ENCODE measurements at places on chromosomes 1 and 21.

GRCh38 chr1:219988387-219988786 is 57.9 kb downstream of the EPRS1 start:
- no peak for DNase-seq

DNA sequence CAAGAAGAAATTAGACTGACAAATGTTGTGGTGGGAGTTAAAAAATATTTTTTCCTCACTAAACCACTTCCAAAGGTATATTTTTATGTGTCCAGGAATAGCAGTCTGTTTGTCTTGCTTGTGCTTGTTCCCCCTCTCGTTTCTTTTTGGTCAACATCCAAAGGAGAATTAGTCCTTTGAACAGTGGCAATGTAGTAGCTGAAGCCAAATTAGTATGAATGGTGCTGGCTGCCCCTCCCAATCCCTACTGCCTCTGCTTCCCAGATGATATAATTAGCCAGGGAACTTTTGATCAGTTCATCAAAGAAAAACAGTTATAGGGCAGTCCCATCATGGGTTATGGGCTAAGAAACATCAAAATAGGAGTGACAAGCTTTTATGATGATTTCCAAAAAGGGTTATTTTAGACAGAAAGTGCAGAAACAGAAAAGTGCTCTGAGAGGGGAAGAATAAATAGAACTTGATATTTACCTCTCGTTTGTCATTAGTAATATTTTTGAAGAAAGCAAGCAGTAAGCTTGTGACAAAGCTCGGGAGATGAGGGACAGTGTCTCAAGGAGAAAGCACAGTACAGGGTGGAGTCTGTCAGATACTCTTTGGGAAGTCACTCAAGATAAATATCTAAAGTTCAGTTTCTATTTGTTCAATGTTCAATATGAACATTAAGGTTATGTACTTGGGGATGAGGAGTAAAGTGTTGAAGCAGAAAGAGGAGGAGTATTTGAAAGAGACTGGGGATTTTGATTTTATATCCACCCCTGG is 239.1 kb downstream of the HLX start:
- DNase-seq: no peak

GRCh38 chr1:208233978-208234377 is 10.2 kb downstream of the PLXNA2 start:
- DNase-seq: no peak

DNA sequence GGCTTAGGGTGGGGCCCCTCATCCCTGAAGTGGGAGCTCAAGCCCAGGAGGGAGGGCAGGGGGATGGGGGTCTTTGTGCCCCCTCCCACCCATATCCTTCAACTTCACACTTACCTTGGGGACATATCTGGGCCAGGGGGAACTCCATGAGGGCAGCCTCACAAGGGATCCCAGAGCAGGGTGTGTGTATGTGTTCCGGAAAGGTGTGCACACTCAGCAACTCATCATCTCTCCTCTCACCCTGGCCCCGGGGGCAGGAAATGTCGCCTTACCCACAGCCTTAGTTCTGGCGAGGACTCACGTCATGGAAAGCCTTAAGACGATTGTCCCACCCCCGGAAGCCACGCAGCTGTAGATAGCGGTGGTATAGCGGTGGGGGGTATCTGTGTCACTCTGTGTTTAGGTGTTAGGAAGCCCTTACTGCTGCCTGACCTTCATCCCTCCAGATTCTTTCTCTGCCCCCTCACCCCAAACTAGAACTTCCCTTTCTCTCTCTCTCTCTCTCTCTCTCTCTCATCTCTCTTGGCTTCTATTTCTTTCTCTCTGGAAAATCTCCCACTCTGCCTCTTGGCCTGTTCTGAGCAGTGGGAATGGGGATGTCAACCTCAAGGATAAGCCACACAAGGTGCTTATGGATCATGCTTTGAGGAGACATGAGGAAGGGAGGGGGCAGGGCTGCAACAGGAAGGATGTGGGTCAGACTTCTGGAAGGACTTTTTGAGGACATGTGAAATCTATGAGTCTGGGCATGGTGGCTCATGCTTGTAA is at the start of gene SH2D2A:
Gene SH2D2A (minus strand): TSS at position 288 of the 768 bp plus-strand sequence. CDS start 140 bp downstream, at position 148.
- peak; percentile 94 for DNase-seq

DNA sequence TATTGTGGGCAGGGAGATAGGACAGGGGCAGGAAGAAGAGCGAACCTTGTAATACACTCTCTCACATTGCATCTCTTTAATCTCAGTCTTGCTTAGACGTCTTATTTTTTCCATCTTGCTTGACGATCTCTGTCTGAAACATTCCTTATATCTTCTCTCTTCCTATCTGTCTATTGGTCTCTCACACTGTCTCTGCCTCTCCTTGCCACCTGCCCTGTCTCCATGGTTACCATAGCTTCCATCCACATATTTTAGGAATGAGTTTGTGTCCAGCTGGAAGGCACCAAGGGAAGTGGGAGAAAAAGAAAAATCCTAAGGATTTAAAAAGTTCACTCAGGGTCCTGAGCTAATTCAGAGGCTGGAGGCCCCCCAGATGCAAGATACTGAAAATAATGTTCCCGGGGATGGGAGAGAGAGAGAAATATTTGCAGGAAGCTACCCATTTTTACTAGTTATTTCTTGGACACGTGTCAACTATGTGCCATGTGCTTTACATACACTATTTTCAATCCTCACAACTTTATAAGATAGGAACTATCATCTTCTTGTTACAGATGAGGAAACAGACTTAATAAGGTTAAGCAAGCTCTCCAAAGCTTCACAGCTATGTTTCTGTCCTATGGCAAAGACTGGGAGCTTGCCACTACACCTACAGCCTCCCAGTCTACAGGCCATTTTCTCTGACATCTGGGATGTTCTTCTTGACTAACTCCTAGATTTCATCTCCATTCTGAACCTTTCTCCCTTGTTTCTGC is 933 bp downstream of the ANKRD34A start:
- no peak for DNase-seq

GRCh38 chr1:218711884-218712674 is 366.9 kb downstream of the TGFB2 start:
- no peak for DNase-seq

GRCh38 chr1:67997746-67998145 is 52.7 kb downstream of the DIRAS3 start:
- DNase-seq: no peak

GRCh38 chr1:194233069-194233468 is 1046.7 kb upstream of the B3GALT2 start:
- DNase-seq: no peak

GRCh38 chr1:80731241-80731894 is 1069.4 kb upstream of the ADGRL2 start:
- DNase-seq: no peak

DNA sequence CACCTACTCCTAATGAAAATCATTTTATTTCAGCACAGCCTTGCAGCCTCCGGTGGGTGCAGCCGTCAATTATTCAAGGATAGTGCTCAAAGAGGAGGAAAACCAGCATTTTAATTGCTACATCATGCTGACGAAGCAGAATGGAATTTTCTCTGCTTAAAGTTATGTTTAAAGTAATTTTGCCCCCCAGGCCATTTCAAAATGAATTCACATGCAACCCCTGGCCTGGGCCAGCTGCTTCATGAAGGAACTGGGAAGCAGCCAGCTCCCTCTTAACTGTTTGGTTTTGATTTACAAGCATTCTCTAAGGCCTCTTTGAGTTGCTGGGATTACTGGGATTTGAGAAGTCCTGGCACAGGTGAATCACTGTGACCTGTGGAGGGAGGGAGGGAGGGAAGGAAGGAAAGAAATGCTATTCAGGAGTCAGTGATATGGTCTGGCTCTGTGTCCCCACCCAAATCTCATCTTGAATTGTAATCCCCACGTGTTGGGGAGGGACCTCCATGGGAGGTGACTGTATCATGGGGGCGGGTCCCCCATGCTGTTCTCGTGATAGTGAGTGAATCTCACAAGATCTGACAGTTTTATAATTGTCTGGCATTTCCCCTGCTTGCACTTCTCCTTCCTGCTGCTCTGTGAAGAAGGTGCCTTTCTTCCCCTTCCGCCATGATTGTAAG is 66.0 kb downstream of the PGBD5 start:
- DNase-seq: no peak

DNA sequence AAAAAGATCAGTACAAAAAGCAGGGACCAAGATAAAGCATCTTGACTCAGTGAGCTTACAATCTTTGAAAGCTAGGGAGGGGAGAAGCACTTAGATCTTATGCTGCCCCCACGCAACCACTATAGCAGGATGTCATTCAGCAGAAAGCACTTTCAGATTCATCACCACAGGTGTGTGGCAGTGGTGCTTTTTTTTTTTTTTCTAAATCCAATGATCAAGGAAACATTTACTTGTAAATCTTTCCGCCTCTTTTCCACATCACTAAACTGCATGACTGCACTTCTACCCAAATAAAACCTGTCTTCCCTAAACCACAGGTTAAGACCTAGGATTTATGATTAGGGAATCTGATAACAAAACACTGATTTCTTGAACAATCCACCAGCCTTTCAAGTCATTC is 154.8 kb downstream of the SLC45A1 start:
- peak; percentile 42 for DNase-seq

GRCh38 chr1:168907053-168907452 is 178.0 kb upstream of the DPT start:
- DNase-seq: no peak

- DNase-seq: no peak
These were observed 55.2 kb downstream of the CD247 start for GRCh38 chr1:167463080-167463479.

- DNase-seq: no peak
These were observed 3.0 kb downstream of the ARHGAP30 start for GRCh38 chr1:161066694-161067093.

- no peak for DNase-seq
These were observed 2.6 kb upstream of the TMCO4 start for GRCh38 chr1:19802269-19802668.

- no peak for DNase-seq
These were observed 20.3 kb upstream of the CCN1 start for GRCh38 chr1:85560305-85560704.

DNA sequence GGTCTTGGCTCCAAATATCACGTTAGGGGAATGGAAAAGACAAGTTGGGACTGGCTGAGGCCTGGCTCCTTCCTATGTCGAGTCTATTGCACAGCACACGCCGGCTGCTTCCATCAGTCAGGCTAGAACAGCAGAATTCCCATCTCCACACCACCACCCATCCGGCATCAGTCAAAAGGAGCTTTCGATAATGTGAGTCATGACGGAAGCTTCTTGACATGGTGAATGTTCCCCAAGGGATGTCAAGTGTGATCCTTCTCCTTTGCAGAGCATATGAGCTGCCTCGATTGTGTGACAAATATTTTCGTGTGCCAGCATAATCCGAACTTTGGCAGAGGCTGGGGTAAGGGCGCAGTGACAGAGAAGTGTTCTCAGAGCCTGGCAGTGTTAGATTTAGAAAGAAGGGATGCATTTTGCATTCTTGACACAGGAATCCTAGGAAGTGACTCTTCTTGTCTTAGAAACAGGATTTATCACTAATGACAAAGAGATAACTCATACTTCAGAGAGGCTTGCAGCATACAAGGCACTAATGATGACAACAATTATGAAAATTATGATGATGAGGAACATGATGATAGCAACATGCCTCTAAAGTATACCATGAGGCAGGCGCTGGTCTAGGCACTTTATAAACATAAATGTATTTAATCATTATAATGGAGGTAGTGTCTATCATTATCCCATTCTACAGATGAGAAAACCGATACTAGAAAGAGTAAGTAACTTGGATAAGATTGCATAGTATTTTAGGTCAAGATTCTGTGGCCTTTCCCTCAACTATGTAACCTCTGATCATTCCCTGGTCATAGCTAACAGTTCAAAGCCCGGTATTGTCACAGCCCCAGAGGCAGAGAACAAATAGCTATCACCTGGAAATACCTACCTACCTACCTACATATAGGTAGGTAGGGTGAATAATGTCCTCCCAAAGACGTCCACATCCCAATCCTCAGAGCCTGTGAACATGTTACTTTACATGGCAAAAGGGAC is 135.0 kb downstream of the KCNJ6 start:
- DNase-seq: no peak

- no peak for DNase-seq
These were observed 16.5 kb upstream of the PARP1 start for GRCh38 chr1:226424221-226425003.

- no peak for DNase-seq
These were observed 26.4 kb downstream of the SORT1 start for GRCh38 chr1:109371341-109371739.

GRCh38 chr1:213103377-213104306 is 52.6 kb downstream of the RPS6KC1 start:
- no peak for DNase-seq

GRCh38 chr1:156149374-156150332 is 3.7 kb upstream of the SEMA4A start:
- no peak for DNase-seq

GRCh38 chr21:32653326-32653901 is 41.2 kb upstream of the CFAP298 start:
- DNase-seq: peak; percentile 12

DNA sequence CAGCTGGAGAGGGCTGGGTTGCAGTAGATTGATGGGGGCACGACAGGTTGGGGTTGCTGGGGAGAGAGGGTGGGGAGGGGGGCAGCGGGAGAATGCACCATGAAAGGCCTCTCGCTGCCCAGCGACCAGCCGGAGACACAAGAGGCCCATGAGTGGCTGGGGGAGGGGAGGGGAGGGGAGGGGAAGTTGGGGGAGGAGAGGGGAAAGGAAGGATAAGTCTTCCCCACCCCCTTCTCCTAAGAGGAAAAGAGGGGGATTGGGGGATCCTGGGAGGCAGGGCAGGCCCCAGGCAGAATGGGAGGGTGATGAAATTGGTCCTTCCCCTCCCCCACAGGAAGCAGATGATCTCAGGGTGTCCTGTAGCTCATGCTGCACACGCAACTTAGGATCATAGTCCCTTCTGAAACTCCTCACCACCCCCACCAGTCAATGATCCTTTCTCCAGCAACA is 45.7 kb downstream of the PAX7 start:
- DNase-seq: no peak

GRCh38 chr1:118290571-118290970 is 105.5 kb upstream of the SPAG17 start:
- DNase-seq: no peak

Data from stimulated activated naive CD8-positive, alpha-beta T cell treated with anti-CD3 and anti-CD28 coated beads, Interleukin-15, Interleukin-2, amounts not matched to agents 100 U/mL and 50 U/mL, for 24 hours (primary cell).